ENCODE measurements at places on chromosomes 16 and 17.

DNA sequence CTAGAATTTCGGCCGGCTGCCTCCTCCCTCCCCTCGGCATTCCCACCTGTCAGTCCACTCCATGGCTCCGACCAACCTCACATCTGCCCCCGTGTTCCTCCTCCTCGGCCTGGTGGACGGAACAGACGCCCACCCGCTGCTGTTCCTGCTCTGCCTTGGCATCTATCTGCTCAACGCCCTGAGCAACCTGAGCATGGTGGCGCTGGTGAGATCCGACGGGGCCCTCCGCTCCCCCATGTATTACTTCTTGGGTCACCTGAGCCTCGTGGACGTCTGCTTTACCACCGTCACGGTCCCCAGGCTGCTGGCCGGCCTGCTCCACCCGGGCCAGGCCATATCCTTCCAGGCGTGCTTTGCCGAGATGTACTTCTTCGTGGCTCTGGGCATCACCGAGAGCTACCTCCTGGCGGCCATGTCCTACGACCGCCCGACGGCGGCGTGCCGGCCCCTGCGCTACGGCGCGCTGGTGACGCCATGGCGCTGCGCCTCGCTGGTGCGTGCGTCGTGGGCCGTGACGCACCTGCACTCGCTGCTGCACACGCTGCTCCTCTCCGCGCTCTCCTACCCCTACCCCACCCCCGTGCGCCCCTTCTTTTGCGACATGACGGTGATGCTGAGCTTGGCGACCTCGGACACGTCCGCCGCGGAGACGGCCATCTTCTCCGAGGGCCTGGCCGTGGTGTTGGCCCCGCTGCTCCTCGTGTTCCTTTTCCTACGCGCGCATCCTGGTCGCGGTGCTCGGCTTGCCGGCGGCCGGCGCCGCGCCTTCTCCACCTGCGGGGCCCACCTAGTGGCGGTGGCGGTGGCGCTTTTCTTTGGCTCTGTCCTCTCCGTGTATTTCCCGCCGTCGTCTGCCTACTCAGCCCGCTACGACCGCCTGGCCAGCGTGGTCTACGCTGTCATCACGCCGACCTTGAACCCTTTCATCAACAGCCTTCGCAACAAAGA, at the start of gene OR3A2:
Gene OR3A2 (minus strand): TSS at position 440 of the 948 bp plus-strand sequence.
- DNase-seq: no peak

- DNase-seq: peak; percentile 38
Measured at GRCh38 chr16:2514333-2515179, 804 bp downstream of the ATP6V0C start.

GRCh38 chr17:17750881-17751280, 69.6 kb downstream of the RAI1 start:
- no peak for DNase-seq

GRCh38 chr16:47461598-47462266, 601 bp downstream of the PHKB start:
- peak; percentile 52 for DNase-seq

- DNase-seq: peak; percentile 67
Measured at GRCh38 chr17:6366221-6366666, 68.7 kb downstream of the AIPL1 start.

- peak; percentile 60 for DNase-seq
Measured at GRCh38 chr16:31072540-31073141, 1.4 kb downstream of the ZNF668 start.

DNA sequence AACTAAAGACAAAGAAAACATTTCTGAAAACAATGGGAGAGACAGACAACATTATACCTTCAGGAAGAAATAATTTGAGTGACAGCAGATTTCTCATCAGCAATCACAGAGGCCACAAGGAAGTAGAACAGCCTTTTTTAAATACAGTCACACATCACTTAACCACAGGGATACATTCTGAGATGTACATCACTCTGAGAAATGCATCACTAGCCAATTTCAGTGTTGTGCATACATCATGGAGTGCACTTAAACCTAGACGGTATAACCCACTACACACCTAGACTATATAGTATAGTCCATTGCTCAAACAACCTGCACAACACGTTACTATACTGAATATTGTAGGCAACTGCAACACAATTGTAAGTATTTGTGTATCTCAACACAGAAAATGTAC, 24.9 kb upstream of the ALOX12 start:
- no peak for DNase-seq

DNA sequence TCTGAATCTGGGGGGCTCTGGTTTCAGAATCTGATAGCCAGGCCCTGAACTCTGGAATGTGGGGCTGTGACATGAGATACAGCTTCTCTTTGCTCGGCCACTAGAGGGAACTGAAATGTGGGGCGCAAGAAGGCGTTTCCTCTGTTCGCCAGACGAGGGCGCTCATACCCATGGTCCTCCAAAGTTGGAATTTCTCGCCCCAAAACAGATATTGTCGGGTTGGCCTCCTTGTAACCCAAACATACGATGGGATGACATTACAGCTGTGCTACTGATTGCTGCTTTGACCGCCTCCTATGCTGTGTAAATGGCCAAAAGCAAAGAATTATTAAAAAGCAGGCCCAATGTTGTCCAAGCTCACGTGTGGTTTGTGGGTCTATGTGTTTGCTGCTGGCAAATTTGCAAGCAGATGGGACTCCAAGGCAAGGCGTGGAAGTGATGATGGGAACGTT, 13.1 kb upstream of the MSI2 start:
- peak; percentile 72 for DNase-seq

DNA sequence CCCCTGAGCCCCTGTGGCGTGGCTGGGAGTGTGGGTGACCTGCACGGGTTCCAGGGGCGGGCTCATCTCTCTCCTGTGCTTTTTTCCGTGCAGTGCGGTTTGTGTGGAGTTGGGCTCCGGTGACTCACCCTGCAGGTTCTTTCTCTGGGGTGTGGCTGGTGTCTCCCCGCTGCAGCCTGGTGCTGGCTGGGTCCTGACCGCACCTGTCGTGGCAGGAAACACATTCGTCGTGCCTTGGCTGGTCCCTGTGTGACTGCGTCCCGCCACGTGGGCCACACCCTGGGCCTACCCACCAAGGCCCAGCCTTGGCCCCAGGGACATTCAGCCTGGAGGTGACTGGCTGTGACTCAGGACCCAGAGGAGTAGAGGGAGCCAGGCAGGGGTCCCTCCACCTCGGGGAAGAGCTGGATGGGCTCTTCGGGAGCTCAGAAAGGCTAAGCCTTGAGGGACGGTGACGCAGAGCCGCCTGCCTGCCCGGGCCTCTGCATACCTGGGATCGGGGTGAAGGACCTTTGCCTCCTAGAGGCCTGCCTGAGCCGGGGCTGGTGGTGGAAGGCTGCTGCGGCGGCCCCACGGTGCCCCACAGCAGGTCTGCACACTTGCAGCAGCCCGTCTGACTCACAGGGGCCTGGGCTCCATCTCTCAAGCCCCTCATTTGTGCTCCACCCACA, 7.8 kb downstream of the TRAF7 start:
- peak; percentile 35 for DNase-seq

DNA sequence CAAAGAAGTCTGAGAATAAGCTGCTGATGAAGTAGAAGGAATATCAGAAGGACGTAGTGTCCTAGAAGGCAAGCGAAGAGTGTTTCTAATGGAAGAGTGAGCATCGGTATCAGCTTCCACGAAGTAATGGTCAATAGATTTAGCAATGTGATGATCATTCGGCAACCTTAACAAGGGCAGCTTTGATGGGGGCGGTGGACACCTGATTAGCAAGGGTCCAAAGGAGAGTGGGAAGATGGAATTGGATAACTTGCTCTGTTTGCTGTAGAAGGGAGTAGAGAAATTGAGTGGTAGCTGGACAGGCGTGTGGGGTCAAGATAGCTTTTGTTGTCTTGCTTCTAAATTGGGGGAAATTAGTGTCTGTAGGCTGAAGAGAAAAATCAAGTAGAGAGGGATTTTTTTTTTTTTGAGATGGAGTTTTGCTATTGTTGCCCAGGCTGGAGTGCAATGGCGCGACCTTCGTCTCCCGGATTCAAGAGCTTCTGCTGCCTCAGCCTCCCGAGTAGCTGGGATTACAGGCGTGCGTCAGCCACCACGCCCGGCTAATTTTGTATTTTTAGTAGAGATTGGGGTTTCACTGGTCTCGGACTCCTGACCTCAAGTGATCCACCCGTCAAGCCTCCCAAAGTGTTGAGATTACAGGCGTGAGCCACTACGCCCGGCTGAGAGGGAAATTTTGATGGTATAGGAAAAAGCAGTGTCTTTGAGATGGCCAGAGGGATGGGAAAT, 13.9 kb upstream of the HES7 start:
- no peak for DNase-seq

GRCh38 chr17:31494259-31495021, 103.0 kb downstream of the RAB11FIP4 start:
- DNase-seq: no peak

DNA sequence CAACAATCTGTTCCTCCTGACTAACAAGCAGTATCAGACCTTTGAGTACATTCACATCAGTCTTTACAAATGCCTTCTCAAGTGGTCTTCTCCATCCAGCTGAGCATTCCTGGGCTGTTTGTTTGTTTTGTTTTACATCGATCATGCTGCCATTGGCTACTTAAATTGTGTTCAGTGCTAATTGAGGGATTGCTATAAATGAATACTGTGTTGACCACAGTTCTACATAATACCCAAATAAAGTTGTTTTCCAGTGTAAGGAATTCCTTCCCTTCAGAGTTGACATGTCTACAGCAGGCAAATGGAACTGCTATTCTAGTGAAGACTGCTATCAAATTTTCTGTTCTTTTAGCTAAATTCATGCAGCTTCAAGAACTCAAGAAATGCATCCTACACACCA, 3.2 kb downstream of the CDH8 start:
- peak; percentile 51 for DNase-seq

- DNase-seq: no peak
Measured at GRCh38 chr17:45722161-45722560, 62.0 kb upstream of the CRHR1 start.

Data from astrocyte of the hippocampus (primary cell).